ENCODE measurements at places on chromosomes 7 and 10.
A peak's percentile ranks its signal among the peaks of the same experiment; 100 is the strongest.

GRCh38 chr10:30788307-30788706 is 158.8 kb upstream of the LYZL2 start:
- peak; percentile 39 for DNase-seq

DNA sequence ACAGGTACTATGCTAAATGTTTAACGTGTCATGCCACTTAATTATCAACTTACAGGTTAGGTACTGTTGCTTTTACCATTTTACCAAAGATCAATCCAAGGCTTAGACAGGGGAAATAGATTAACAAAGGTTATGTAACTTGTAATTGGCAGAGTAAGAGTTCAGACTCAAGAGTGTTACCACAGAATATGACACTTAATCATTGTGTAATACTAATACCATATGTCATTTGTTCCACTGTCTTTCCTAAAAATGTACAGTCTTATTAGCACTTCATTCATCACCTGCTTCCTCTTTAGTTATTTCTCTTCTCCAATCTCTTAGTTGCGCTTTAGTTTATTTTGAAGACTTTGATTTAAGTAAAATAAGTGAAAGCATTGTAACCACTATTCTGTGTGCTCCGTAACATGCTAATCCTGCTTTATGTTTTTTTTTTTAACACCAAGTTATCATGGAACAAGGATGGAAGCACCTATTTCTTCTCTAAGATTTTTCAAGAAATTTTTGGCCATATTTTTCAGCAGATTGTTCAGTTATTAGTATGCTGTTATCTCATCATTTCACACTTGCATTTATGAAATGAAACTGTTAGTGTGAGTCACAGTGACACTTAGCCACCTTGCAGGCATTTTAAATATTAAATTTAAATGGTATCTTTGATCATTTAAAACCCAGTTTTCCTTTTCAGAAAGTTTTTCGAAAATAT is 197.3 kb downstream of the PHF14 start:
- DNase-seq: no peak

DNA sequence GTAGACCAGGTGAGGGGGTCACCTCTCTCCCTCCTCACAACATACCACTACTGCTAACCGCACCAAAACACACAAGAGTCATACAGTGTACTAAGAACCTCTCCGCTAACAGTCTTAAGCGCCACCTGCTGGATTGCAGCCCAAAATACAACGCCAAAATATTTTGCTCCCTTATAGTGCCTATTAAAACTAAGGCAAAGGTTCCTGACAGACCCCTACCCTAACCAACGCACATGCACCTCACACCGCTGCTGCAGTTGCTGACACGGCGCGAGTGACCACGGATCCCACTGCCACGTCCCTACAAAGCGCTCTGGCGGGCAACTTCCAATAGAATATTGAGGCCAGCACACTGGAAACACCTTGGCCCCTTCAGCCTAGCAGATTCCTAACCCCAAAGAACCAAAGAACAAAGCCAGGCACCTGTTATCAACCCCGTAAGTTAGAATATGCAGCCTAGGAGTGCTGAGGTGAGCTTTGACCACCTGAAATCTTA is 563.6 kb upstream of the SEMA3D start:
- DNase-seq: peak; percentile 43

- no peak for DNase-seq
These were observed 104.0 kb upstream of the ZEB1 start for GRCh38 chr10:31215052-31215451.

DNA sequence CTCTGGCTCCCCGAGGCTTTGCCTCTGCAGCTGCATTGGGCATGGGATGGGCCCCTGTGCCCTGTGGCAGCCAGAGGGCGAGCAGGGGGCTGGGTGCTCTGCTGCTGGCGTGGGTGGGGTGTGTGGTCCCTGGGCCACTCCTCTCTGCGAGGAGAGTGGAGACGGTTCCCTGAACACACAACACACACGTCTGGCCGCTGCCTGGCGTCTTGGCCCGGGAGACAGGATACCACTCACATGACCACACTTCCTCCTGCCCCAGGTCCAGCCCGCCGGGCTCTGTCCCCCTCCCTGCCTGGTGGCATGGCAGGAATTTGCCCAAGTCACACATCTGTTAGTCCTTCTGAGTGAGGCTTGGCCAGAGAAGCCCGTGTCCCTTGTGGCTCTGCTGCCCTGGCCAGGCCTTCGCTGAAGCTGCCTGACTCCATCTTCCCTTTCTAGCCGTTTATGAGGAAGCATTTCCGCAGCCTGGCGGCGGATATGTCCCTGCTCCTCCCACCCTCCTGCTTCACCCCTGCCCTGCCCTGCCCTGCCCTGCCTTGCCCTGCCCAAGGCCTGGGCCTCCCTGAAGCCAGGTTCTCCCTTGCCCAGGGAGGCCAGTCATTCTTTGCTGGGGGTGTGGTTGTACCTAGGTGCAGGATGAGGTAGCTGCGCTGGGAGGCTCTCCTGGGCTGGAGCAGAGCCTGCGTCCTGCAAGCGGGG is 3.0 kb downstream of the BRI3 start:
- peak; percentile 54 for DNase-seq

DNA sequence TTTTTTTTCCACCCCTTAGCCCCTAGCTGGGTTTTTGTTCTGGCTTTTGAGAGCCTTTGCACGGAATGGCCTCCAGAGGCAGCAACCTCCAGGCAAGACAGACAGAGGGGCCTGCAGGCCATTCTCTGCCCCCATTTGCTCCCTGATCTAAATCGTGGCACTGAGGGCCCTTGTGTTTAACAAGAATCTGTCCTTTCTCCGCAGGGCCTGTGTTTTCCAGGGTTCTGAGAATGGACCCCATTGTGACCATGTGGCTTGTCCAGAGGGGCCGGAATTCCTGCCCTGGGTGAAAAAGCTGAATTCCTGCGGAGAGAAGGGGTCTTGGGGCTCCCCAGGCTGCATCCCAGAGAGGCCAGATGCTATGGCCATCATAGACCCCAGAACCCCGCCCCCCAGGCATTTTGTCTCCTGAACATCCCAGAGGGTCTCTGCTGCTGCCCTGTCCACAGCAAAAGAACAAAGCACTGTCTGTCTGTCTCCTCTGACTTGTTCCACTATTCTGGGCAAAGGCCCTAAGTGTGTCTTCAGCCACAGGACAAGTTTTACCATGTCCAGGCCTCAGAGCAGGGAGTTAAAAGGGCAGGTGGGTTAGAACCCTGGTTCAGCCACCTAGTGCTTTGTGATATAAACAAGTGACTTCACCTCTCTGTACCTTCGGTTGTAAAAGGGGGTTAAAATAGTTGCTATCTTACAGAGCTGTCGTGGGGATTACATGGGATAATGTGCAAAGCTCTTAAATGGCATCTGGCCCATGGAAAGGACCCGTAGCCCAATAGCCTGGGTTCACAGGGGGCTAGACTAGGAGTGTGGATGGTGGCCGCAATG is 155.6 kb downstream of the SH3PXD2A start:
- DNase-seq: no peak

- DNase-seq: no peak
These were observed 33.6 kb downstream of the SLC18A2 start for GRCh38 chr10:117274509-117274908.

DNA sequence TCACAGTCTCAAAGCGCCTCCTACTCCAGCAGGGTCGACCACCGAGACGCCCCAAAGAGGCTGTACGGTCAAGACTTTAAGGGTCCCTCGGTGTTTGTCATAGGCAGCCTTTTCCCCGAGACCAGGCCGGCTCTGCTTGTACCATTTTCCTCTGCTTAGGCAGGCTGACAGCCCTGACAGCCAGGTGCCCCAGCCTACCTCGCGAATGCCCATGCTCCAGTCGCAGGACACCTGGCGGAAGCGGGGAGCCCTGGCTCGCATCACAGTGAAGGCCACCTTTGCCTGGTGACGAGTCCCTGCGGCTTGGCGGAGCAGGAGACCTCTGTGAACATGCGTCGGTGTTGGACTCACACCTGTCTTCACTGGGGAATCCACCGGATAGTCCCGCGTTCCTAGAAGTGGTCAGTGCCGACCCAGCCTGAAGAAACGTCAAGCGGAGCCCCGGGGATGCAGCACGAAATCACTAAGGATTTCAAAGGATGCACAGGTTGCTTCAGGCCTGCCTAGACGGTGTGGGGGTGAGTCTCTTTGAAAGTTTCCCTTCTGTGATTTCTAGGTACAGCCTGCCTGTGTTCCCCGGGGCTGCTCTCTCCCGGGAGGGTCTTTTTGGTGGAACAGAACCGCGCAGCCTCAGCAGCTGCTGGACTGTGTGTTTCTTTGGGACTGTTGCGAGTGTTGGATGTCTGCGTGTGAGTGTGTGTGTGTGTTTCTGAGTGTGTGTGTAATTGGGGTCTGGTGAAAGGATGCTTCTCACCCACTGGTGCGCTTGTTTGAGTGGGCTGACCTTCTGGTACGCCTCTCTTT is 30.5 kb upstream of the ZNF273 start:
- DNase-seq: no peak

- DNase-seq: no peak
These were observed 369.2 kb downstream of the GFRA1 start for GRCh38 chr10:115903845-115904244.

DNA sequence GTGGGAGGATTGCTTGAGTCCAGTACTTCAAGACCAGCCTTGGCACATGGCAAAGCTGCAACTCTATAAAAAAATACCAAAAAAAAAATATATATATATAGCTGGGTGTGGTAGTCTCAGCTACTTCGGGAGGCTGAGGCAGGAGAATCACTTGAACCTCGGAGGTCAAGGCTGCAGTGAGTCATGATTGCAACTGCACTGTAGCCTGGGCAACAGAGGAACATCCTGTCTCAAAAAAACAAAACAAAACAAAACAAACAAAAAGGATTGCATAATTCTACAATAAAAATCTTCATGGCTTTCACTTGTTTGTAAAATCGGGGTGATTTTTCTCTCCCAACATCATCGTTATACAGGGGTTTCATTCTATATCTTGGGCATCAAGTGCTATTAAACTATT is 35.1 kb downstream of the GUSB start:
- DNase-seq: no peak

DNA sequence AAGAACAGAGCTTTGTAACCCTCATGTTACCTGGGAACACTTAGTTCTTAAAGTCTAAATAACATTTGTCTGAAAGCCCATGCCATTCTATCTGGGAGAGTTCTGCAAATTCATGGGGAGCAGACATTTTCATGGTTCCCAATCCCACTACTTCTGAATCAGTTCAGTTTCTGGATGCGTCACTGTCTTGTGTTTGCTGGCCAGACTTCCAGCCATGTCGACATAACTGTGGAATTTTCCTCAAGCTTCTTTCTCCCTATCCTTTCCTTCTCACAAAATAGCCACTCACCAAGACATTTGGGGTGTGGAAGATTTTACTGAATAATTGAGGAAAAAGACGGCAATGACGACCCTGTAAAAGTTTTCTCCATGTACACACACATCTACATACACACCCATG is 272.5 kb downstream of the NEBL start:
- DNase-seq: peak; percentile 39

GRCh38 chr10:75643944-75644692 is 212.7 kb downstream of the LRMDA start:
- no peak for DNase-seq
